ENCODE measurements at places on chromosomes 6 and 20. TPM values are rescaled to one million over a fixed set of nuclear protein-coding genes. Genes with fewer than 3 reads are reported as not detected.
A peak's percentile ranks its signal among the peaks of the same experiment; 100 is the strongest.

Gene OR2H2
- not detected for total RNA-seq

Gene CARMIL1
- total RNA-seq, result 55.7 TPM

Gene HCRTR2
- total RNA-seq, result not detected

GRCh38 chr6:150269130-150269856 lies 99.5 kb upstream of the IYD start:
- DNase-seq, result no peak

GRCh38 chr6:129699659-129700058 lies 10.3 kb downstream of the ARHGAP18 start:
- no peak for DNase-seq

- no peak for DNase-seq
These were observed 19.4 kb downstream of the APCDD1L start for GRCh38 chr20:58495623-58496428.

DNA sequence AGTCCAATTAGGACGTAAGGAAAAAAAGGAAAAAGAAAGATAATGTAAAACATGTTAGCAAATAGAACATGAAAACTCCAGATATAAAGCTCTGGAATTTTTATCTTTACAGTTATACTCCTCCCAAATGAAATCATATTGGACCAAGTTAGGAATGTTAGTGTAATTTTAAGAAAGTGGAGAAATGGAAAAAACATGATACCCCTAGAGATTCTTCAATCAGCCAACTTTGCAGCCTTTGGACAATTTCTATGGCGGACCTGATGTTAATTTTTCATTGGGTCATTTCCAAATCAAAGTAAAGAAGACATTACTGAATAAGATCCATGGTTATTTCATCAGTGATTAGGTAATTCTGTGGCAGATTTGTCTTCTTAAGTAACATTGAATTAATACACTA lies 748.7 kb downstream of the RFPL4B start:
- DNase-seq, result no peak

DNA sequence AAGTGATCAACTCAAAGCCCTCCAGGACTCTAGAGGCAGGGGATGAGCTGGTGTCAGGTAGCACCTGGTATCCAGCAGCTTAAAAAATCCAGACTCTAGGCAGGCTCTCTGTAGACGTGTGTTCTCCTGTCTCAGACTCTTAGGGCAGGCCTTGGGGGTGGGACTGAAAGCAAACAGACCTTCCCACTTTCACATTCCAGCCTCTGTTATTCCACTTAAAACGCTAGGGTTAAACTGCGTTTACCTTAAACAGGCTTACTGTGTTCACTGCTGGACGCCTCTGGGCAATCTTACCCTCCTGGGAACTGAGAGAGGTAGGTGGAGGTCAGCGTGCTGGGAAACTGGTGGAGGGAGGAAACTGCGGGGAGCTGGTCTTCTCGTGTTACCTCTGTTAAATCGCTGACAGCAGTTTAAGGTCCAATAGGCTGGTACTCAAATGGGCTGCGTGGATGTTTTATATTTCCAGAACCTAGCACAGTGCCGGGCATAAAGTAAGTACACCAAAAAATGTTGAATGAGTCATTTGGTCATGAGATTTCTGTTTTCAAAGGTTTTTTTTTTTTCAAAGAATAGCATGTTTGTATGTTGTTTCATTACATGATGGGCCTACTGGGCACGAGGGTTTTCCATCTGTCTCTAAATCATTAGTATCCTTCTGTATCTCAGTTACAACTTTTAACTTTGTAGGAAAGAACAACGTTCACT lies at the start of gene GCNT2:
Gene GCNT2, plus strand, starts transcription at position 248 of the 705 bp plus-strand sequence. CDS start 7,561 bp downstream, outside the sequence.
- peak; percentile 96 for DNase-seq

DNA sequence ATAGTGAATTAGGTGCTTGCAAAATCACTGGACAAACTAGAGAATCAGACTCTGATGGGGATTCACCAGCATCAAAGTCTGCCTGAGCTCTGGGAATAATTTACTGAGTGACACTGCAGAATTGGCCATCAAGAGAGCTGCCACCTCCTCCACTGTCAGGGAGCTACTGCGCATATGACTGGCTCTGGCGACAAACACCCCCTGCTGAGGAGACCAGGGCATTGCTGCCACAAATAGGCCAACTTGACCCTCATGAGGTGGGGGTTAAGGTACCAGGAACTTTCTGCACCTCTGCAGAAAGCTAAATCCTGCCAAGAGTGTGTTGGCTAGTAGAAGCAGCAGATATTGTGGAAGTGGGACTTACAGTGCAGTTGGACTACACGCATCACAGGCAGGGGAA lies 88.0 kb downstream of the CDS2 start:
- no peak for DNase-seq
